Caudate nucleus (tissue), 63 donors: ENCODE measurements at places on chromosomes 1 and 21.

GRCh38 chr1:195113471-195113870 is 1494.8 kb downstream of the KCNT2 start:
- DNase-seq = no peak

- DNase-seq = no peak
Observed at GRCh38 chr1:85334962-85335361, 58.5 kb upstream of the BCL10 start.

- DNase-seq = no peak
Observed at GRCh38 chr21:44598061-44598460, 2.3 kb upstream of the KRTAP10-7 start.

DNA sequence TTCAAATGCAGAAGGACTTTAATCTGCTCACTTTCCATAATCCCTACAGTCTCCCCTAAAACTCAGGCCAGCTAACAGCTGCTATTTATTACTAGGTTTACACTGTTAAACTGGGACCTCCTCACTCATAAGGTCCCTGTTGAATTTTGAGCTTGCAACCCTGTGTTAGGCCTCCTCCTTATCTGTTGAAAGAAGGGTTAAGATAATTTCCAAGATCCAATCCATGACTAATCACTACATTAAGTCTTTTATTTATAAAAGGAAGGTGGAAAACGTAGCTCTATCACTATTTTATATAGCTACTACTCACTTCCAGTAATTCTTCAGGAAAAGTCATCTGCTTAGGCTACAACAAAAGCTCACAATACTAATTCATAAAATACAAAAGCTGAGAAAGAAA is 79.5 kb downstream of the EVI5 start:
- no peak for DNase-seq

DNA sequence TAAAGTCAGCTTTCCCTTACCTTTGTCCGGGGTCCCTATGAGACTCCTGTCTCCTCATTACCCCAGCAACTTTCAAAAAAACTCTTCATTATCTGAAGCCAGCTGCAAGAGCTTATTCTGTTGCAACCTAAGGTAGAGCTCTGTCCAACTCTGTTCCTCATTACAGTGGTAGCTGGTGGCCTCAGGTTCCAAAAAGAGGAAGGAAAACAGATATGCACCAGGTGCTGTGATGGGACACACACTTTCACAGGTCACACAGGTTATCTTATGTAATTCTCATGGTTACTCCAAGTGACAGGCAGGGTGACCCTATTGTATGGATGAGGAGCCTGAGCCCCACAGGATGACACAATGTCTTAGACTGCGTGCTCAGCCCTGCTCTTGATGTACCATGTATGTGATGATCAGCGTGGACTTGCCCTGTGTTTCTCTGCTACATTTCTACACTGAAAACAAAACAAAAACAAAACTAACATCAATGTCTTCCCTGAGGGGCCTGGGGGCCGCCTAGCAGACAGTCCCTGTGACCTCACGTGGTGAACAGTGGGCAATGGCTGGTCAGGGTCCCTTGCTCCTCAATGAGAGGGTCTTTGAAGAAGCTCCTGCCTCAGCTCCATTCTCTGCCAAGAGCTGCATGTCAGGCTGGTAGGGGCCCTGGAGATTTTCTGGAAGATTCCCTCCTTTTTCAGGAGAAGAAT is 9.7 kb upstream of the TENT5C start:
- DNase-seq = no peak

DNA sequence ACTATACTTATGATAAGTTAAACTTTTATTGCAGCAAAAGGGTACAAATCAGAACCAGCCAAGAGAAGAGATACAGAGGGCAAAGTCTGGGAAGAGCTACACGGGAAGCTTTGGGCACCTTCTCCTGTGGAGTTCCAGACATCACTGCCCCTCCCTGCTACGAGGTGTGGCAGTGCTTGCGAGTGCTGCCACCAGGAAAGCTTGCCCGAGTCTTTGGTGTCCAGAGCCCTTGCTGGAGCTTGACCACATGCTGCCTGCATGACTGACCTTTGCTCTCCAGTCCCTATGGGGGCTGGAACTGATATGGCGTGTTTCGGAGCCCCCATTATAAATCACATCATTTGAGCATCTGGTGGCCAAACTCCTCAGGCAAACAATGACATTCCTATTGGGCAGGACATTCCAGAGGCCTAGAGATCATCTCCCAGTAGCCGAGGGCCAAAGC is 23.4 kb downstream of the PLEKHO1 start:
- no peak for DNase-seq

DNA sequence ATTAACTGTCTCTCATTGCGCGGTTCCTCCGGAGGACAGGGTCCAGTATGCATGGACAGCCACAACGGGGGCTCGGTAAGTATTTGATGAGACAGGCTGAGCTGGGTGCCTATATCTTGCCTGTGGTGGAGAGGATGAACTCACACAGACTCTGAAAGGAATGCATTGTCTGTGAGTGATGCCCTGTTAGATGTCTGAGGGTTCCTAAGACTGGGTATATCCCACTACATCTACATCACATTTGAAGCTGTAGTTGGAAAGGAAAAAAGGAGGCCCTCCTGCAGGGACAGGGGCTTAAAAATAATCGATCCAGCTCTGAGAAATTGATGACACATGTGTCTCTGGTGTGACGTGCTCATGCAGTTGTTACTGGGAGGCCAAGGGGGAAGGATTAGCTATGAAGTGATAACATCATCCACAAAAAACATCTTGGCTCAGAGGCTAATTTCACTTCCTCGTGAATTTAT is 1.9 kb downstream of the ADARB1 start:
- DNase-seq = no peak

DNA sequence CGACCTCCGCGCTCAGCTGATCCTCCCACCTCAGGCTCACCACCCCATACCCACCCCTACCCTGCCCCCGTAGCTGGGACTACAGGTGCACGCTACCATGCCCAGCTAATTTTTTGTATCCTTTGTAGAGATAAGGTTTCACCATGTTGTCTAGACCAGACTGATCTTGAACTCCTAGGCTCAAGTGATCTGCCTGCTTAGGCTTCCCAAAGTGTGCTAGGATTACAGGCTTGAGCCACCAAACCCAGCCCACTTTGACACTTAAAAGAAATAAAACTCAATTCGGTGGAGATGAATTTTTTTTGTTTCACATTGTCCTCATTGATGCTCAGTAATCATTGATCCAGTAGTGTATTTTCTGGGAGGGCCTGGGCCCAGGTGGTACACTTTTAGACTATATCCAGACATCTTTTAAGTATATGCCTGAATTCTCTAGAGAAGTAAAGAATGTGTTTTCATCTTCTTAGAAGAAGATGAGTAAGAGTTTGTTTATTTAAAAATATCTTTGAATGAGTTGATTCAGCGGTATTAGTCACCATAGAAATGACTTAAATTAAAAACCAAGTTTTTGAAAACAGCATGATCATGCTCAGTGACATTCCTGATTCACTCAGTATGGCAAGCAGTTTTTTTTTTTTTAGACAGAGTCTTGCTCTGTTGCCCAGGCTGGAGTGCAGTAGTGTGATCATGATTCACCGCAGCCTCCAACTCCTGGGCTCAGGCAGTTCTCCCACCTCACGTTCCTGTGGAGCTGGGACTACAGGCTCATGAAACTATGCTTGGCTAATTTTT is 57.8 kb downstream of the EPB41 start:
- DNase-seq = peak; percentile 11

- DNase-seq = no peak
Observed at GRCh38 chr21:26110715-26111114, 59.9 kb downstream of the APP start.

DNA sequence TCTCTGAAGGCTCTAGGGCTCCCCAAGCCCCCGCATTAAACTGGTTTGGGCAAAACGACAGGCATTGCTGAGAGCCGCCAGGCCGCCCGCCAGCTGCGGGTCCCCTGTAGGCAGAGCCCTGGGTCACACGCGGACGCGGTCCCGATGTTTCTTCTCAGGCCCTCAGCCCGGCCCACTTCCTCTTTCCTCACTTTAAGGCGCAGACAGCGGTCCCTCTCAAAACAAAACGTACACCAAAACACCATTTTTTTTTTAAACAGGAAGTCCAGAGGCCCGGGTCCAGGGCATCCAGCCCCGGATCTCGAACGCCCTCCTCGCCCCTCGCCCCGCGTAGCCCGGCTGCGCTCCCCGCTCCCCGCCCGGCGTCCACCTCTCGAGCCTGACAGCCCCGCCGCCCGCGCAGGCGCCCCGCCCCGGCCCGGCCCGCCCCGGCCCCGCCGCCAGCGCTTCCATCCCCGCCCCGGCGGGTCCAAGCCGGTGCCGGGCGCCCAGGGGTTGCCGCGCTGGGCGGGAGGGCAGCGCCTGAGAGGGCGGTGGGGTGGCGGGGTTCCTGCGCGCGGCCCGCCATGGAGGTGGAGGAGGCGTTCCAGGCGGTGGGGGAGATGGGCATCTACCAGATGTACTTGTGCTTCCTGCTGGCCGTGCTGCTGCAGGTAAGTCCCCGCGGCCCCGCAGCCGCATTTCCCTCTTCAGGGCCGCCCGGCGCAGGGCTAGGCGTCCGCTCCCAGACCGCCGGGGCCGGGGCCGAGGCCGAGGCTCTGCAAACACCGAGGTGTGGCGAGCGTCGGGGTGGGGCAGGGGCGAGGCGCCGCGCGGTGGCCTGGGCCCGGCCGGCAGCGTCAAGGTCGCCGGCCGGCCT is at the start of gene SLC22A15:
Gene SLC22A15, plus strand, starts transcription at position 452 of the 859 bp plus-strand sequence. Its CDS starts 115 bp downstream, at position 567.
- peak; percentile 67 for DNase-seq

DNA sequence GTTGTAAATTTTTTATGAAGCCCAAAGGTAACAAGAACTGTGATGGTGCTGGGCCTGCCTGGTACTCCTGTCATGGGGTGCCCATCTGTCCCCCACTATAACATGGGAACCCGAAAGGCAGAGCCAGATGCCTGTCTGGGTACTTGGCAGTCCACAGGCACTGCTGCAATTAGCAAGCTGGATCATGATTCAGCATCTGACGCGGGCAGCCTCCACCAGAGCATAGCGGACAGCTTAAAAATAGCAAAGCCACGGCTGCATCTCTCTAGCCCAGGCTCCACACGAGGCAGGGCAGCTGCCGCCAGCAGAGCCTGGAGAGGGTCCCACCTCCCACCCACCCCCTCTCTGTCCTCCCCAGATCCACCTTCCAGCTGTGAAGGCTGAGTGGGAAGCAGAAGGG is 22.9 kb downstream of the SUSD4 start:
- no peak for DNase-seq

- DNase-seq = no peak
Observed at GRCh38 chr1:228814176-228814575, 78.9 kb downstream of the RHOU start.

DNA sequence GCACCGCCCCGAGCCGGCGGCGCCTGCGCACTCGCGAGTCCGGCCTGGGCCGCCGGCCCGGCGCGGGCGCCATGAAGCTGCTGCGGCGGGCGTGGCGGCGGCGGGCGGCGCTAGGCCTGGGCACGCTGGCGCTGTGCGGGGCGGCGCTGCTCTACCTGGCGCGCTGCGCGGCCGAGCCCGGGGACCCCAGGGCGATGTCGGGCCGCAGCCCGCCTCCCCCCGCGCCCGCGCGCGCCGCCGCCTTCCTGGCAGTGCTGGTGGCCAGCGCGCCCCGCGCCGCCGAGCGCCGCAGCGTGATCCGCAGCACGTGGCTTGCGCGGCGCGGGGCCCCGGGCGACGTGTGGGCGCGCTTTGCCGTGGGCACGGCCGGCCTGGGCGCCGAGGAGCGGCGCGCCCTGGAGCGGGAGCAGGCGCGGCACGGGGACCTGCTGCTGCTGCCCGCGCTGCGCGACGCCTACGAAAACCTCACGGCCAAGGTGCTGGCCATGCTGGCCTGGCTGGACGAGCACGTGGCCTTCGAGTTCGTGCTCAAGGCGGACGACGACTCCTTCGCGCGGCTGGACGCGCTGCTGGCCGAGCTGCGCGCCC is at the start of gene B3GALT6:
Gene B3GALT6, plus strand, starts transcription at position 30 of the 588 bp plus-strand sequence. Its CDS starts 42 bp downstream, at position 72.
- no peak for DNase-seq

- no peak for DNase-seq
Observed at GRCh38 chr1:221032637-221033280, 153.5 kb downstream of the HLX start.

GRCh38 chr1:240797050-240797449 is 185.1 kb upstream of the GREM2 start:
- DNase-seq = no peak

DNA sequence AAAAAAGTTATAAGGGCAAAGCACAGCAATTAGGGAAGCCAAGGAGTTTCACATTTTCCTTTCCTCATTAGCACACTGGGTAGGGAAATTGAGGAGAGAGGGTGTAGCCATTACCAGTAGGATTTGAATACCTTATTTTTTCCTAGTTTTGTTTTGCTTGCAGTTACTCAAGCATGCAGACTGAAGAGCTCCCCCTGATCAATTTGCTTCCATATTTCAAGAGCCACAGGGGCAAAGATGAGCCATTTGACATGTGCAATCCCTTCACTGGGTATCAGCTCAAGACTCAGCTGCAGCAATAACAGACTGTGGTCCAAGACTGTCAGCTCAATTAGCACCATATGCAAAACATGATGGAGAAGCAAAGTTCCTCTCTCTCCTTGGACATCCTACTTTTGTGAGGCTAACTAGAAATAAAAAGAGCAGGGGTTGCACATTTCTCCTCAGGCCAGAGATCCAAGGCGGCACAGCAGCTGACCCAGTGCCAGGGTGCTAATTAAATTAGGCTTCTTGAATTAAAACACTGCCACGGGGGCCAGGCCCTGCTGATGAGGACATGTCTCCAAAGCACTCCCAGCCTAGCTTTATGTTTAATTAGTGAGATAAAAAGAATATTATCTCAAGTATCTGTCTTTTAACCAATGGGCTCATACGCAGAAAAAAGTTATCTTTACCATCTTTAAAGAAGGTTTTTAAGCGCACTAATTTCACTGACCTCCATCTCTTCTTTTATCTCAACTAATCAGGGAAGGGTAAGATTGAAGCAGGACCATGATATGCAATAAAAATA is 36.7 kb upstream of the LRRC53 start:
- no peak for DNase-seq

DNA sequence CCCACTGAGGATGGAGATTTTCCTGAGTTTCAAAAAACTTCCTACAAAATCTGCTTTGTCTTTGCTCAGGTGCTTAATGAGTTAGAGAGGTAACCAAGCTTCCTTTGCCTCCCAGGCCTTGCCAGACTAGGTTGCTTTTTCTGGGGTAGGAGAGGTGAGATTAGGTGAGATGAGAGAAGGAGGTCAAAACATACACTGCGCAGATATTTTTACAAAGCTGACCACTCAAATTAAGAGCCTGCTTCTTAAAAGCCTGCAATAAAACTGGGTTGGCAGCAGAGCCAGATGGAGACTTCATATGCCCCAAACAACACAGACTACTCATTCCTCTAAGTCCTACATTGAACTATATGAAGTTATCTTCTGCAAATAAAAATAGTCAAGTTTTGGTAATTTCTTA is 352.5 kb downstream of the NUF2 start:
- DNase-seq = no peak

GRCh38 chr1:235806123-235806522 is 60.6 kb downstream of the LYST start:
- no peak for DNase-seq

- DNase-seq = no peak
Observed at GRCh38 chr1:198269646-198269940, 112.8 kb downstream of the NEK7 start.

- DNase-seq = peak; percentile 26
Observed at GRCh38 chr1:19439464-19440171, 45.7 kb downstream of the CAPZB start.

- DNase-seq = no peak
Observed at GRCh38 chr1:211697356-211697755, 21.9 kb upstream of the NEK2 start.
